Cerebellar cortex (tissue), 1 donor: ENCODE measurements at places on chromosomes 11 and 22.

DNA sequence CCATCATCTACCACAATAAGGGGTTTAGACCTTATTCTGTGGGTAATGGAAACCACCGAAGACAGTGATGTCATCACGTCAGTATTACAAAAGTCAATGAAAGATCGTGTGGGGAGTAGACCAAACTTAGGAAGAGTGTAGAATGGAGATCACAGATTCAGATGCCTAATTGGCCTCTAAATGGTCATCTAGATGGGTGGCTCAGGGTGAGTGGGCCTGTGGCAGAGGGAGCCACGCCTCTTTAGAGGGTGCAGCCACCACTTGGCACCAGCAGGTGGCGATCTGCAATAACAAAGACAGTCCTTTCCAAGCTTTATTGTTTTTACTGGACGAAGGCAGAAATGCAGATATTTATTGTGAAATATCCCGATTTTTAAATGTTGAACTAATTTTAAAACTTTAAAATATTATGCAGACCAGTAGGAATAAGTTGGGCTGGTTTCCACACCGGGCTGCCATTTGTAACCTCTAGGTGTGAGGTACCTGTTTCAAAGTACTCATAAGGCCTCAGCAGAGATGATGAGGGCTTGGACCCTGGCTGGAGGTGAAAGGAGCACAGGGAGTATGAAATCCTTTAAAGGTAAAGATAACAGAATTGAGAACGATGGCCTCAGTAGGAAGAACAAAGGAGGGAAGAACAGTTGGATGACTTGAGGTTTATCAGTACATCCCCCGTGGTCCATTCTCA is 222.0 kb downstream of the DBX1 start:
- DNase-seq = peak; percentile 43

DNA sequence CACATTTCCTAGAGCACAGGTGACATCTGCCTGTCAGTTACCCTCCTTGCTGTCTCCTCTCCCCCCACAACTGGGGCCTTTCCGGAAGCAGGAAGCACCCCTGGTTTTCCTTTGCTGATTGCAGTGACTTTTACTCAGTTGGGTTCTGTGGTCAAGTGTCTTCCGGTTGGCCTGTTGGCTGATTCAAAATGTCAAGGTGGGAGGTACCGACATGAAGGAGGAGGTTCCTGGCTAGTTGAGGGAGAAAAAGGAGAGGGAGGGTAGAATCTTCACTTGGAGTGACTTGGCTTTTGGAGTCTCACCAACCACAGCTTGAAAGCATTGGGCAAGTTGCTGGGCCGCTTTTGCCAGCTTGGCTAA is 9.3 kb upstream of the ADAMTS15 start:
- no peak for DNase-seq

DNA sequence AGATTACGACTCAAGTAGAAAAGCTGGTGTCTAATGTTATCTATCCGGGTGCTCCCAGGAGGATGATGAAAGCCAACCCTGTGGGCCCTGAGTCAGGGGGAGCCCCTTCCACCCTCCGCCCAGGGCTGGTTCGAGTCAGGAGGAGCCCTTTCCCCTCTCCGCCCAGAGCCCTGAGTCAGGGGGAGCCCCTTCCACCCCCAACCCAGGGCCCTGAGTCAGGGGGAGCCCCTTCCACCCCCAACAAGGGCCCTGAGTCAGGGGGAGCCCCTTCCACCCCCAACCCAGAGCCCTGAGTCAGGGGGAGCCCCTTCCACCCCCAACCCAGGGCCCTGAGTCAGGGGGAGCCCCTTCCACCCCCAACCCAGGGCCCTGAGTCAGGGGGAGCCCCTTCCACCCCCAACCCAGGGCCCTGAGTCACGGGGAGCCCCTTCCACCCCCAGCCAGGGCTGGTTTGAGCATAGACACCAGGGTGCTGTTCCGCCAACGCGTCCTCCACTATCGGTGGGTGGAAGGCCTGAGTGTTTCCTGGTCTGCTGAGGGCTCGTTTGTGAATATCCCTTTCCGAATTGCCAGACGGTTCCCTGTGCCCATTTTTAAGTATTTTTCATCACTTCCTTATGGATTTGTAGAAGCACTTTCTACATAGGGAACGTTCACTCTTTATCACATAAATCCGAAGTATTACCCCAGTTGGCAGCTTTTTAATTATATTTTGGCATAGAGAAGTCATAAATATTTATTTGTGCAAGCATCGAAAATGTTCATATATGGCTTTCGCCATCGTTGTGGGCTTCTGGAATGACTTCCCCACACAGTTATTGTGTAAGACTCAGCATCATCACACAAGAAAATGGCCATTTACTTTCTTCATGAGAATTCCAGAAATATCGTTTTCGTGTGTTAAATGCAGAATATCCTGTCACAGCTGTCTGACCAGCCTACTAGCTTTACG is 380.6 kb downstream of the BRD1 start:
- no peak for DNase-seq

DNA sequence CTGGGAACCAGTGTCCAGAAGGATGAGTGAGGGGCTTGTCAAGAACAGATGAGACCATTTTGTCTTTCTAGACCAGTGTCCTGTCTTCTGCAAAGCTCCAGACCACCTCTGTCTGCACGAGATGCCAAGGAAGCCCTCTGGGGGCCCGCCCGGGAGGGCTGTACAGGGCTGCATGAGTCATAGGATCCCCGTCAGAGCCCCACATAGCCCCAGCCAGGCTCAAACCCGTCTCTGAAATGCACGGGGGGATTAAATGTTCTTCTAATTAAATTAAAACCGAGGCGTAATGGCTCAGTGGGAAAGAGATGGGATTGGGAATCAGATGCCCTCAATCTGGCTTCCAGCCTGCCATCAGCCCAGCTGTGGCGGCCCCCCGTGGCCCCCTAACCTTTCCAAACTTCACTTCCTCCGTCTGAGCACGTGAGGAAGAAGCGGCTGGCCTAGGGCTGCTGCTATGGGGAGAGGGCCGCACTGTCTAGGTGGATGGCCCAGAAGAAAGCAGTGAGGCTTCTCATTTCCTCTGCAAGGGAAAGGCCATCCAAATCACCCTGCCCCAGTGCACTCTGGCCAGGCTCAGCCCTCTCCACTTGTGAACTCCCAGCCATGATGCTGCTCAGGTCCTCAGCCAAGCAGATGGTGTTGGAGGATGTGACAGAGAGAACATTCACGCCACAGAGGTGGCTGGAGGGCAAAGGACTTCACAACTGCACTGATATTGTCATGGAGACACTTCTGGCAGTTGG is 32.8 kb downstream of the KCNQ1OT1 start:
- no peak for DNase-seq

DNA sequence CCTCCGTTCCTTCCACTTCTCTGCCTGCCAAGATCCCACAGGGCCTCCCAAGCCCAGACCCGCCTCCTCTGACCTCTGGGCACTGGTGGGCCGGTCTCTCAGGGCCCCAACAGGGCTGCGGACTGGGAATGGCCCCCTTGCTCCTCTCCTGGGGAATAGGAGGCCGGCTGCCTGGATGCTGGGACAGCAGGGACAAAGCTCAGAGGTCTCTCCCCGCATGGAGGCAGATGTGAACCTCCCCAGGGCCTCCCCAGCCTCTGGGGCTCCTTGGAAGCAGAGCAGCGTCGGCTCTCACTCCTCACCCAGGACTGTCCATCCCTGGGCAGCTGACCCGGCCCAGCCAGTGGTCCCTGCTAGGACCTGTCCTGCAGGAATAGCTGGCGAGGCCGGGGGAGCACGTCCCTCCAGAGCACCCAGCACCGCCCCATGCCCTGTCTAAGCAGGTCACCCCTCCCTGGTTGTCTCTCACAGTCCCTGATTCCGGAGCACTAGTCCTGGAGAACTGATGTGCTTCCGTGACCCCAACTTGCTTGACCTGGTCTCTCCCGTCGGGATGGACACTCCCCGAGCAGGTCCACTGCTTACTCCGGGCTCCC is 85.8 kb downstream of the RTL6 start:
- DNase-seq = no peak

- peak; percentile 58 for DNase-seq
Measured at GRCh38 chr11:995752-996420, 40.6 kb downstream of the MUC6 start.

GRCh38 chr11:14774721-14775120 is 117.3 kb downstream of the CYP2R1 start:
- DNase-seq = no peak
